Osteocyte (in vitro differentiated cells): ENCODE measurements at places on chromosomes 2 and 18. TPM values are rescaled to one million over a fixed set of nuclear protein-coding genes. Genes with fewer than 3 reads are reported as not detected.

DNA sequence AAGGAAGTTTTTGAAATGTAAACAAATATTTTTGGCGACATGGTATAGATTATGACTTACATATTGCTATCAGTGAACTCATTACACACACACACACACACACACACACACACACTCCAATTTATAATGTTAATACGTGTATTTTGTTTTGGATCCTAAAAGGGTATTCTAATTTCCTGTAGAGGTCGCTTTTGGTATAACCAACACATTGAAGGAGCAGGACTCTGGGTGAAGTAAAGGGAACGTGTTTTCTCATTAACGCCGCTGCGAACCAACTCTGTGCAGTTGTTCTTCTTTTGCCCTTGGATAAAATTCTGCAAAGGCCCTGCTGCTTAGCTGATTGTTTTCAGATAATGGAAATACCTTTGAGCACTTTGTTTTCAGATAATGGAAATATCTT, 190.4 kb downstream of the PMAIP1 start:
- DNase-seq = no peak

GRCh38 chr2:67526283-67526682, 129.2 kb downstream of the ETAA1 start:
- DNase-seq = no peak

GRCh38 chr2:112216167-112216566, 38.7 kb downstream of the ZC3H8 start:
- no peak for DNase-seq

GRCh38 chr2:22377268-22377667, 1007.7 kb upstream of the KLHL29 start:
- no peak for DNase-seq

DNA sequence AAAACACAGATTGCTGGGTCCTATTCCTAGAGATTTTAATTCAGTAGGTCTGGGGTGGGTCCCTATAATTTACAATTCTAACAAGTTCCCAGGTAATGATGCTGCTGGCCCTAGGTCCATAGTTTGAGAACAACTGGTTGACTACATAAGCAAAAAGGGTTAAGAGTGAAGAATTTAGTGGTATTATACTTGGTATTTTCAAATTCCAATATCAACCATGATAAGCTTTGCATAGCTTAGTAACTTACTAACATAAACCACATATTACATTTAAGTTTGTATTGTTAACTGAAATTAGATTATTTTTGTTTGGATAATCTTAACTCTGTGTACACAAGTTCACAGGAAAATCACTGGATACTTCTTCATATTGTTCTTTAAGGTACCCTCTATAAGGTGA, 862.9 kb upstream of the ACVR2A start:
- DNase-seq = no peak

DNA sequence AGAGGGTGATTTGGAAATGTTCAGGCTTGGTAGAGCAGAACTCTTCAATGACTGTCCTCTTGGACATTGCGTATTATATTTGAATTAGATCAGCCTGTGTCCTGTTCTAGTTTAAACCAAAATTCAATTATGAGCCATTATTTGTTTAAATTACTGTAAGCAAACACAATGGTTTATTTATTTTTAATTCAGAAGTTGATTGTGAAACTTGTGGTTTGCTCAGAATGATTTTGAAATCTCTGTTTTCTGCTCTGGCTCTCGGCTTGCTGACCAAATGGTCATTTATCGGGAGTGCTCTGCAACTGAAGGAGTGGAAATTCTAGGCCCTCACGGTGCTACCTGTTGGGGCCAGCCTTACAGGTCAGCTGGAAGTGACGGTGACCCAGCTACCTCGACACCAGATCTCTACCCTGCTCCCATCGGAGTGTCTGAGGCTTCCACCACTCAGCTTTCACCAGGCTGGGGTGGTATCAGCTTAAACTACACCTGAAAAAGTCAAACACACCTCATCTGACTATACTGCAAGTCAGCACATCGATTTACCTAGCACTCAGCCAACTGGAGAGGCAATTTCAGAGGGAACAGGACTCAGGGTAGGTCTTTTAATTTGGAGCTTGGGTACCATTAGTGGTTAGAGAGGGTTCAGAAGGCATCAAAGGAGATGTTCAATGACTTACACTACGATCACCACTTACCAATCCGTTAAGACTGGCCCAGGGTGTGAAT, 36.8 kb upstream of the GPD2 start:
- no peak for DNase-seq

- DNase-seq = no peak
Measured at GRCh38 chr2:98472961-98473746, 28.5 kb downstream of the INPP4A start.

- no peak for DNase-seq
Measured at GRCh38 chr2:50963734-50964133, 68.2 kb downstream of the NRXN1 start.

- DNase-seq = no peak
Measured at GRCh38 chr2:224929512-224929911, 112.8 kb downstream of the DOCK10 start.

GRCh38 chr18:45012286-45012685, 331.6 kb downstream of the SETBP1 start:
- no peak for DNase-seq

DNA sequence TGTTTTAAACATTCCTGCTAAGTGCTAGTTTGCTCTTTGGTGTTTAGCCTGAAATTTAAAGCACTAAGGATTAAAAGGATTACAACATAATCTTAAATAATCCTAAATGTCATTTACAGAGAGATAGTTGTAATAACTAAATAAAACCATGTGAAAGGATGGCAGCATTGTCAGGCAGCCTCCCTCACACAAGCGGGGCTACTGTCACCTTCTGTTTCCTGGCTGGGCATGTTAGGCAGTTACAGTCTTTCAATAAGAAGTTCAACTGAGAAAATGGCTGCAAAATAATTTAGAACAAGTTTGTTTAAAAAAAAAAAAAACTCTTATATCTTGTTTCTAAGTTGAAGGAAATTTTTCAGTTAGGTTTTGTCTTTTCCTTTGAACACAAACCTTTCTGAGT, 124.9 kb downstream of the ARHGAP15 start:
- DNase-seq = no peak

DNA sequence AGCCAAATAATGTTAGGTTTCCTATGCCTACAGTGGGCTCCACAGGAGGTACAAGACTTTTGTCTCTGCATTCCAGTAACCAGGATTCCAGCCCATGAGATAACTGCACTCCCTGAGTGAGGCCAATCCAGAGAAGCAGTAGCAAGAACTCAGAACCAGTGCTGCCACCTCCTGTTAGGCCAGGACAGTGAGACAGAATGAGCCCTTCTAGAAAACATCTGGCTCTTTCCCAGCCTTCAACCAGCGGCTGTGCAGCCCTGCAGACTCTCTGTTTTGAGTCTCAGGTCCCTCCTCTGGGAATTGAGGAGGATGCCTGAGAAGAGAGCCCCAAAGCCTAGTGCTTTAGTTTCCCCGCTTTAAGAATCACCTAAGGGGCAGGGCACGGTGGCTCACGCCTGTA, 44.2 kb downstream of the ARID5A start:
- no peak for DNase-seq

- no peak for DNase-seq
Measured at GRCh38 chr2:137002896-137003295, 237.6 kb downstream of the THSD7B start.

DNA sequence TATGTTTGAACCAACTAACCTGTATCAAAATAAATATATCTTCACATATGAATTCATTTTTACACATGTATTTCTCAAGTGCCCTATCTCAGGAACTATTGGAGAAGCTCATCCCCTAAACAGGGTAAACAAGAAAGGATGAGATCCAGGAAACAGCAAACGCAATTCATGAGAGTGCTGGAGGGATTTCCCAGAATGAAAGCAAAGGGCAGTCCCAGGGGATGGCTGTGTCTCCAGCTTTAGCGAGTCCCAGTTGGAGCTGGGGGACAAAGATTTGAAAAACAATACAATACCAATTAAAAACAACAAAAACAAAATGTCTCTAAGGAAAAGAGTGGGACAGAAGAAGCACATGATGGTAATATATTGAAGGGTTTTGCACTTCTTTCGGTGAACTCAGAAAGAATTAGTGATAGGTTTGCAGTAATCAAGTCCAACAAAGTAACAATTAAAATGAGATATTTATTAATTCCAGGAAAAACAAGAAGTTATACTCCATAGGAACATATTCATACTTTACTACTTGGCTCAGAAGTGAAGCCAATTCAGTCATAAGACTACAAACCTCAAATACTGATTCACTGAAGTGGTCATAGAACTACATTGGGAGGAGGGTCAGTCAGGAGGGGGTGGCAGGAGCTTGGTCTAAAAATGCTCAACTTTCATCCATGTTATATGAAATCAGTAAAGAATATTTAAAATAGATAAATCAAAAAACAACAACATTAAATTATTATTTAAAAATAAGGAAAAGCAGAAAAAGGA, 73.1 kb upstream of the PDE1A start:
- DNase-seq = no peak

DNA sequence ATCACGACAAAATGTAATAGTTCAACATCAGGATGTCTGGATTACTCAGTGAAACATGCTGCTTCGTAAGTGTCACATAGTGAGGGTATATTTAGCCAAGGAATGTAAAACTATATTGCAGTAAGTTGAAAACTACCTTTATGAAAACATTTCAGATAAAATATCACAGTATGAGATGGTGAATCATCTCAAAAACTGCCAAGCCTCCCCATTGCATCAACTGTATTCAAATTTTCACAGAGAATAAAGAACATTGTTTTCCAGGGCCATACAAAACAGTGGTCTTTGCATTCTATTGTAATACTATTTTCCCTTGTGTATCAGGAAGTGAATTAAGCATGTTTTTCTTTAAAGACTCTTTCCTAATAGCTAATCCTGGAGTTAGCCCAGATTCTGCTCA, 47.6 kb upstream of the MSTN start:
- DNase-seq = no peak

GRCh38 chr2:47796090-47796697, 13.2 kb downstream of the MSH6 start:
- DNase-seq = no peak

GRCh38 chr2:166106431-166107015, 21.3 kb downstream of the SCN1A start:
- no peak for DNase-seq

RALB gene
- 25.4 and 26.7 TPM in 2 replicates for total RNA-seq

IL1RN gene
- total RNA-seq = not detected in 2 replicates

DHX57 gene
- total RNA-seq = 24.2 and 24.6 TPM in 2 replicates

ESPNL gene
- total RNA-seq = not detected in 2 replicates

DSG1 gene
- not detected in 2 replicates for total RNA-seq

LONRF2 gene
- total RNA-seq = 0.26 and 0.32 TPM in 2 replicates

ASPRV1 gene
- total RNA-seq = 0.52 and 0.75 TPM in 2 replicates

MZT2A gene
- 106 and 110 TPM in 2 replicates for total RNA-seq

PDK1 gene
- total RNA-seq = 7.2 and 7.3 TPM in 2 replicates

AQP12B gene
- not detected in 2 replicates for total RNA-seq
